ENCODE measurements at places on chromosomes 4 and X.

DNA sequence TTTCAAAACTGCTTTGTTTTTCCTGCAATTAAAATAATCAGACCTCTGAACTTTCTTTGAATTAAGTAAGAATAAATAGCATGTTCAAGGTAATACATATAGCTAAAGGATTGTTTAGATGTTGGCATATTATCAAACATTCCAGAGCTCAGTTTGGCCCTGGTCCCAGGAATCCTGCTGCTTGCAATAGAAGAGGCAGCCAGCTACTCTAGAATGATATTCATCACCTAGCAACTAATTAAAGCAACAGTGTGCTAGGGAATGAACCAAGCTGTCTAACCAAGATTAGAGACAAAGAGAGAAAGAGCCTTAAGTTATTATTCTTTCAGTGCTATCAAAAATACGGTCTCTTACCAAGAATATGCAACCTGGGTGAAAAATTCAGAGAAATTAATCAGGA, 460.9 kb downstream of the GABRG1 start:
- no peak for DNase-seq

GRCh38 chr4:113732-114131, 10.6 kb upstream of the ZNF718 start:
- DNase-seq = no peak

- no peak for DNase-seq
These were observed 198.0 kb downstream of the GALNTL6 start for GRCh38 chr4:172011196-172011595.

DNA sequence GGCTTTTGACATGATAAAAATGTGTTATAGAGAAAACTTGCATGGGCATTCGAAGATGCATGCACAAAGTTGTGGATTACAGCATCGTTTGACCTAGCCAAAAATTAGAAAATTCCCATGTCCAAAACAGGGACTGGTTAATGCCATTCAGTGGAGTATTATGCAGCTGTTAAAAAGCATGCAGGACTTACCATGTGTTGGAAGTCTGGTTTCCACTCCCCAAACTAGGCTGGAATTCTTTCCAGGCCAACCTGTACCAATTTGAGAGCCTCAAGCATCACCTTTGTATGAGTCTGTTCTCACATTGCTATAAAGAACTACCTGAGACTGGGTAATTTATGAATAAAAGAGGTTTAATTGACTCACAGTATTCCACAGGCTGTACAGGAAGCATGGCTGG, 45.9 kb upstream of the MTM1 start:
- no peak for DNase-seq

DNA sequence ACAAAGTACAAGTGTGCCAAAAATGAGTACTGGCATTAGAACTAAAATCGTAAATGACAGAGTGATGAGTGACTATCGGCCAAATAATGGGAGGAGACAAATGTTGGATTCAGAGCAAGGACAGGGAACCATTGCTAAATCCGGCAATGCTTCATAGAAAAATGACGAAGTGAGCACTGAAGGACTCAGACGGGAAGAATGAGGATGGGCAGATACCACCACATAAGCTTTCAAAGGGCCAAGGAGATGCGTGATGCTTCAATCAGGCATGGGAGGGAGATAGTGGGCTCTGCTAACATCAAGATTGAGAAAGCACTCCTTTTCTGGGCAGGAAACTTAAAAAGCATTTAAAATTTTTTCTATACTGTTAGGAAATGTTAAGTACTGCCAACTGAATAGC, 21.6 kb downstream of the RBBP7 start:
- DNase-seq = no peak

- no peak for DNase-seq
These were observed 13.8 kb upstream of the STBD1 start for GRCh38 chr4:76292730-76293129.

DNA sequence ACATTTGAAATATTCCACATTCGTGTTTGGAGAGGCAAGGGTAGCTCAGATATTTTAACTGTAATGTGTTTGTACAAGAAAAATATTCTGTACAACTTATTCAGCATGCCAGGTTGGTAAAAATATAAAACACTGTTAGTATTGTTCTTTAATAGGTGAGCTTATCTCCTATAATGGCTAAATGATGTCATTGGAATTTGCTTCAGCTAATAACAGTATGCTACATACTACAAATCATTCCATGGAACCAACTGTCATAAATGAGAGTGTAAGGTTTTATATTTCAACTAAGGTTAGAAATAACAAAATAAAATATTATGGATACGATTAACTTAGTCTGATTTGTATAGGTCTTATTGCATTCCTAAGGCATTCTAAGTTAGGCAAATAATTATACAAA, 206.6 kb downstream of the ADGRL3 start:
- no peak for DNase-seq

- DNase-seq = no peak
These were observed 25.7 kb upstream of the SHISA3 start for GRCh38 chr4:42371305-42372252.

DNA sequence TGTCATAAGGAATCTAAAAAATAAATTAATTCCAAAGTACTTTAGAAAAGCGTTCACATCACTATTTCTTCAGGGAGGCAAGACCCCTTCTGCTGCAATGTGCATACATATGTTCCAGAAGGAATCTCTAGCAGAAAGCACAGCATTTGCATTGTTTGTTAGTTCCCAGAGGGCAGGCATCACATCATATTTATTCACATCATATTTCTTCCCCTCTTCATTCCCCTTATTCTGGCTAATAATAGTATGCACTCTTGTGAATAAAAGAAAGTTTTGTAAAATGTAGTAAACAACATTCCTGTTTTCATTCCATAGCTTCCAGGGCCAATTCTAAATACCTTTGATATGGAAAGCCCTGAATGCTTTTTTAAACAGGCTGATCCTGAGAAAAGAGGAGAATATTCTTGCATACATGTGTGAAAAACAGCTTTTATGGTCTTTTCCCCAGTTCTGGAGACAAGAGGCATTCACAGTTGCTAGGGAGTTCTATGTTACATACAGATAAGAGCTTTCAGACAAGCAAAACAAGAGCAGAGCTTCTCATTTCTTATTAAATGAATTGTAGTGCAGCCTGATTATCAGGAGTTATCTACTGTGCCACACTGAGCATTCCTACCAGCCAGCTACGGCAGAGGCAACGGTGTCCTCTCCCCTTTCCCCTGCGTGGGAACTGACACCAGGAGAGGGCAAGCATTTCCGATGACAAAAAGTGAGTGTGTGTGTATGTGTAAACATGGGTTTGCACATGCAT, 15.2 kb downstream of the GATB start:
- DNase-seq = no peak

All from stimulated activated CD8-positive, alpha-beta memory T cell treated with anti-CD3 and anti-CD28 coated beads, Interleukin-2, amount 100 ng/mL, for 1 hour (primary cell).